ENCODE measurements at places on chromosomes 13 and 19. TPM values are rescaled to one million over a fixed set of nuclear protein-coding genes. Genes with fewer than 3 reads are reported as not detected.

- no peak for DNase-seq
Observed at GRCh38 chr13:113874177-113874576, 10.3 kb upstream of the GAS6 start.

- DNase-seq = no peak
Observed at GRCh38 chr19:3098515-3099346, 4.6 kb downstream of the GNA11 start.

GRCh38 chr13:61727767-61728166 lies 312.1 kb upstream of the PCDH20 start:
- DNase-seq = peak; percentile 12

GRCh38 chr19:32201211-32201610 lies 144.2 kb upstream of the ZNF507 start:
- no peak for DNase-seq

DNA sequence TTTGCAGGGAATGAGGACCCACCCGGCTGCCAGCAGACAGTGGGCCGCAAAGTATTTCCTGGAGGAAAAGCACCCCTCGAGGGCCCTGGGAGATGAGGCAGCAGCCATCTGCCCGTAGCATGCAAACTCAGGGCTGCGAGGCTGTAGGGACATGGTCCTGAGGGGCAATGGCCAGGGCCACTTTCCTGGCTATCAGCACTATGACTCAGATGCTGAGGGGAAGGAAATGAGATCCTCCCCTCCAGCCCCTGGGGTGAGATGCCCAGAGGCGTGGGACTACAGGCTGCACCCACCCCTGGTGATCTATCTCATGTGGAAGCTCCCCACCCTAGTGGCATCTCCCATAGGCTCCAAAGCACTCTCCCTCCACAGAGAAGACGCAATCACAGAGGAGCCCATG lies 80.1 kb downstream of the SLC7A1 start:
- DNase-seq = no peak

GRCh38 chr13:48944221-48944620 lies 31.5 kb upstream of the FNDC3A start:
- DNase-seq = no peak

- no peak for DNase-seq
Observed at GRCh38 chr19:54254195-54254906, 2.7 kb downstream of the LILRB5 start.

DNA sequence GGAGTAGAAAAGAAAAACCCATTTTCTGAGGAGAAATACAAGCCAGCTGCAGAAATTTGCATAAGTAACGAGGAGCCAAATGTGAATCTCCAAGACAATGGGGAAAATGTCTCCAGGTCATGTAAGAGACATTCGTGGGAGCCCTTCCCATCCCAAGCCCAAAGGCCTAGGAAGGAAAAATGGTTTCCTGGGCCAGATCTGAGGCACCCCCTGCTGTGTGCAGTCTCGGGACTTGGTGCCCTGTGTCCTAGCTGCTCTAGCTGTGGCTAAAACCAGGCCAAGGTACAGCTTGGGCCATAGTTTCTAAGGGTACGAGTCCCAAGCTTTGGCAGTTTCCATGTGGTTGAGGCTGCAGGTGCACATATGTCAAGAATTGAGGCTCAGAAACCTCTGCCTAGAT lies 444.9 kb downstream of the PCDH20 start:
- no peak for DNase-seq

DNA sequence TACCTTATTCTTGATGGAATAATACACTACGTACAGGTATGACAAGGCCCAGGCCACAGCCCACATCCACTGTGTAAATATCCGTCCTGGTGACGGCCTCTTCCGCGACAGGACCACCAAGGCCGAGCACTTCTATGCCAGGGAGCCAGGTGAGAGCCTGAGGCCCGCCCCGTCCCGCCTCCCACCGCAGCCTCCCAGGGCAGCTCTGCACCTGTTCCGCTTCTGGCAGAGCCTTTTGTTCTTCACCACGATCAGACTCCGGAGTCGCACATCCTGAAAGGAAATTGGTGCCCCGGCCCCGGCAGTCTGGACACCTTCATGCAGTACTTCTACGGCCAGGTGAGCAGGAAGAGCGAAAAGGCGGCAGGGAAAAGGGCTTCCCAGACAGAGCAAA lies 10.6 kb upstream of the ZNF358 start:
- DNase-seq = no peak

GRCh38 chr13:101529422-101529821 lies 76.9 kb downstream of the ITGBL1 start:
- DNase-seq = peak; percentile 12

DNA sequence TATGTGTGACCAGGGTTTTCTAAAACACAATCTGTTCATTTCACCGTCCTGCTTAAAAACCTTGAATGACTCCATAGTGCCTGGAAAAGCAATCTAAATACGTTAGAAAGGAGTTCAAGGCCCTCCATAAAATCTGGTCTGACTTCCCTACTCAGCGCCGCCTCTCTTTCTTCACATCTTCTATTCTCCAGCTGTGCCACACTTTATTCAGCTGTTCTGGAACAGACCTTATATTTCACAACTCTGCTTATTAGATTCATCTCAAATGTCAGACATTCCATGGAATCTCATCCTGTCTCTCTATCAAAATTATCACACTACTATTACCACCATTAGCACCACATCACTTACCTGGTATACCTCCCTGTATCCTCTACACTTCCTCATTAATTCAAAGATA lies 19.8 kb upstream of the SPART start:
- DNase-seq = peak; percentile 75

GRCh38 chr13:96090240-96091101 lies 564 bp downstream of the HS6ST3 start:
- peak; percentile 20 for DNase-seq

GRCh38 chr13:79880818-79881217 lies 399.9 kb downstream of the NDFIP2 start:
- DNase-seq = no peak

- peak; percentile 58 for DNase-seq
Observed at GRCh38 chr19:30778061-30778460, 405.9 kb downstream of the ZNF536 start.

The LGALS7 gene
- not detected for polyA plus RNA-seq

The AP1M2 gene
- polyA plus RNA-seq = 0.20 TPM

The CD209 gene
- polyA plus RNA-seq = 4.0 TPM

Data from muscle of leg (tissue), 16 donors.